Activated CD4-positive, alpha-beta T cell treated with anti-CD3 and anti-CD28 coated beads, Interleukin-2, amount 10 ng/mL, durations not matched to agents 24 days and 14 days (primary cell): ENCODE measurements at places on chromosomes 3 and 15.

DNA sequence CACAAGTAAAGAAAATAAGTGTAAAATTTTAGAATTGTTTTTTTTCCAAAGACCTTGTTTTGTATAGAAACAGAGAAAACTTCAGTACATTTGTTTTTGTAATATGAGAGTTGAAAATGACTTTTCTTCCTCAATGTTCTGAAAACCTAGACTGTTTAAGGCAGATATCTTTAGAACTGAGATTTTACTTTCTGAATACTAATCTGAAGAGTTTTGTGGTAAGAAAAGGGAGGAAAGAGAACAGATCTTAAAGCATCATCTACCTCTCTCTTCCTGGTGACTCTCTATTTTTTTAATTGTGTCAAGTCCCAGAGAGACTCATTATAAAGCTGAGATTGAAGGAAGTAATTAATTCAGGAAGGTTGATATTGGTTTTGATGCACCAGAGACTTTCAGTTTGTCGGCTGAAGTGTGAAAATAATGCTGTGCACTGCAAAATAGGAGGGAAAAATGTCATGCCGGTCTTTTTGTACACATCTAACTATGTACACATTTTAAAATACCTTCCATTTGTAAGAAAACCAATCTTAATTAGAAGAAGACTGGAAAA, 142.1 kb upstream of the NAALADL2 start:
- DNase-seq, result no peak

GRCh38 chr3:110067527-110067926, 730.2 kb upstream of the DPPA4 start:
- no peak for DNase-seq

GRCh38 chr3:172698631-172699030, 12.2 kb downstream of the NCEH1 start:
- DNase-seq, result no peak

DNA sequence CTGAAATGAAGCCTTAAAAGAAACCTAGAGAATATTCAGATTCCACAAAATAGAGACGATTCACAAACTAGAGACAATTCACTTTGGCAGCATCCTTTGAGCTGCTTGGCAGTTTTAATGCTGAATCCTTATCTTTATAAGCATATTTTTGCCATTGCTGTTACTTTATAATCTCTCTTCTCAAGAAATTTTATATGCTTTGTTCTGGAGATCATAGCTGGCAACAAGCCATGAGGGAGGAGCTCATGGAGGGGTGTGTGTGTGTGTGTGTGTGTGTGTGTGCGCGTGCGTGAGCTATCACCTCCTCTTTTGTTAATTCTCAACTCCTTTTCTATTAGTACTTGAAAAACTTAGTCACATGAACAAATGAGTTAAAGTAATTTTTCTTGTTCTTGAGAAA, 495.0 kb upstream of the RGMA start:
- no peak for DNase-seq

DNA sequence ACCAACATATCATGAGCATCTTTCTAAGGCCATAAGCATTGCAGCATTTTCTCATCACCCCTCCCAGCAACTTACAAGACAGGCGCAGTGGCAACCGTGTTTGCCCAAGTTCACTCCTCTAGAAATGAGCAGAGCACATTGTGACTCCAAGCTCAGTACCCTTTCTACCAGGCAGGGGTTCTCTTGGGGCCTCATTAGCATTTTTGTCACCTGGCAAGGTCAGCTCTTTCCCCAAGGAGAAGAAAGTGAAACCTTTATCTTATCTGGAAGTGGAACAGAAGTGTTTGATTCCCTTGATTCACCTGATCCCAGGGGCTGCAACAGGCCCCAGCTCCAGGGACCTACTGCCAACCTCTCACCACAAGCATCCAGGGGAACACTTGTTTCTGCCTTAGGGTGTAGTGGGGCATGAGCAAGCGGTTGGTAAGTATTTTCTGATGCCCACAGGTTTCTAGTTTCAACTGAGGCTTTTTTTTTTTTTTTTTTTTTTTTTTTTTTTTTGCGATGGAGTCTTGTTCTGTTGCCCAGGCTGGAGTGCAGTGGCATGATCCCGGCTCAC, 44.0 kb upstream of the HERC1 start:
- no peak for DNase-seq

DNA sequence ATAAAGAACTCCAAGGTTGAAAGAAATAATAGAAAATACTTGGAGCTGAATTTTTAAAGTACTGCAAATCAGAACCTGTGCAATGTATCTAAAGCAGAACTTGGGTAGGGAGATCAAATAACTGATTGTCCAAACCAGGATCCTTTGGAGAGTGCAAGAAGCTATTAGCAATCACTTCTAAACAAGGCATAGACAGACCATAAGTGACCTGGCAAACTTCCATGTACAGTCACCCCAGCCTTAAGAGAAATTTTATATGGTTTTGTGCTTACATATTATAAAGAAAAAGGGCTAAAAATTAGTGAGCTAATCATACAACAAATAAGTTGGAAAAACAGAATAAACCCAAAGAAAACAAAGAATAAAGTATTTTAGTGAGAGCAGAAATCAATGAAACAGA, 35.2 kb downstream of the ETV5 start:
- no peak for DNase-seq

DNA sequence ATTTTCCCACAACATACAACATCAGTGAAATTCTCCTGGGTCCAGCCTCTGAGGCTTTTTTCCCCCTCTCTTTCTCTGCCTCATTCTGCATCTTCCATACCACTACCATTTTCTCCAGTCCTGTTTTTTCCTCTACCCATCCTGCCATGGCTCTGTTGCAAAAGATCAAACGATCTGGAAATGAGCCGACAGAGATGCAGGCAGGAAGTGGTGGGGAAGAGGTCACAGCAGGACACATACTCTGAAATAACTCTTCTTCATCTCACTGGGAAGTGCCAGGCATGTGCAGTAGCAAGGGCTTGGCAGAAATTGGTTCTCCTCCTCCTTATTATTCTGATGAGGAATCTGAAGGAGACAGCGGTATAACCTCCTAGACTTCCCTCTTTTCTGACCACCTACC, 114.3 kb downstream of the CORO2B start:
- no peak for DNase-seq

DNA sequence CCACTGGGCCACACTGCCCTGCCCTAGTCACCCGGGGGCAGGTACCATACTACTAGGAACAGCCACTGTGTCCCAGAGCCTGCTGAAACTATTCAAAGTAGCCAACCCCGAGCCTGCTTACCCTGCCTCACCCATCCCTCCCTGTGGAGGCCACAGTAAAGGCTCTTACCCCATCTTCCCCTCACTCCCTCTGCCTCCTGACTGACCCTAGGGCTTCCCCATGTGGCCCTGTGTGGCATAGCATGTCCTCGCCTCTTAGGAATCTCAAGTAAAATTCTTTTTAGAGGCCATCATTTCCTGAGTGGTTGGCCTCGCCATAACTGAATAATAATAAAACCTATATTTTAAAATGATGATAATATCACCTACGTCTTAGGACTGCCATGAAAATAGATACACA, 112.2 kb upstream of the SLC6A11 start:
- DNase-seq, result no peak

GRCh38 chr3:186220911-186221645, 112.2 kb upstream of the ETV5 start:
- DNase-seq, result no peak

- DNase-seq, result no peak
Observed at GRCh38 chr15:72732516-72732915, 46.5 kb downstream of the BBS4 start.

GRCh38 chr15:29788433-29789034, 33.7 kb downstream of the TJP1 start:
- no peak for DNase-seq

DNA sequence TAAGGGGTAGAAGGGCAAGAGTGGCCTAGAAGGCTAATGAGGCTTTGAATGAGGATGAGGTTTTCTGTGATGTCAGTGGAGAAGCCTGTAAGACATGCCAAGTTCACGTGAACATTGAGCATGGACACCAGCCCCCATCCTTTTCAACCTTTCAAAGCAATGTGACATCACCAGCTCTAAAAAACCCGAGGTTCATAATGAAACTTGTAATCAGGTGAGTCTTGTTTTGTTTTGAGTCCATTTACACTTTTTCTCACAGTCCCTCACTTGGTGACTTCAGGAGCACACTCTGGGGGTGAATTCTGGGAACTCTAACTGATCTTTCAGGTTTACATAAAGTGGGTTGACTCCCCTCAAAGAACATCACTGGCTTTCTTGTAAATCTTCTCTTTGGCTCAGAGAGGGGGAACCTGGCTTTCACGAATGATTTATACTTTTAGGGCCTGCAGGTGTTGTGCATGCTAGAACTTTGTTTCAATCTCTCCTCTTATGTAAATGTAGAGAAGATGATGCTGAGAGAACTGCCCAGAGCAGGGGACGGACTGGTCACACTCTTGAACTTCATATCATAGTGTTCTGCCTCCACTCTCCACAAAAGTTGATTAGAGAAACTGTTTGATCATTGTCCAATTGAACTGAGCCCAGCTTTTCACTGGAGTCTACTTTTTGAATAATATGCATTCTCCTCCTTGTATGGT, 224.7 kb upstream of the SATB1 start:
- DNase-seq, result peak; percentile 89

DNA sequence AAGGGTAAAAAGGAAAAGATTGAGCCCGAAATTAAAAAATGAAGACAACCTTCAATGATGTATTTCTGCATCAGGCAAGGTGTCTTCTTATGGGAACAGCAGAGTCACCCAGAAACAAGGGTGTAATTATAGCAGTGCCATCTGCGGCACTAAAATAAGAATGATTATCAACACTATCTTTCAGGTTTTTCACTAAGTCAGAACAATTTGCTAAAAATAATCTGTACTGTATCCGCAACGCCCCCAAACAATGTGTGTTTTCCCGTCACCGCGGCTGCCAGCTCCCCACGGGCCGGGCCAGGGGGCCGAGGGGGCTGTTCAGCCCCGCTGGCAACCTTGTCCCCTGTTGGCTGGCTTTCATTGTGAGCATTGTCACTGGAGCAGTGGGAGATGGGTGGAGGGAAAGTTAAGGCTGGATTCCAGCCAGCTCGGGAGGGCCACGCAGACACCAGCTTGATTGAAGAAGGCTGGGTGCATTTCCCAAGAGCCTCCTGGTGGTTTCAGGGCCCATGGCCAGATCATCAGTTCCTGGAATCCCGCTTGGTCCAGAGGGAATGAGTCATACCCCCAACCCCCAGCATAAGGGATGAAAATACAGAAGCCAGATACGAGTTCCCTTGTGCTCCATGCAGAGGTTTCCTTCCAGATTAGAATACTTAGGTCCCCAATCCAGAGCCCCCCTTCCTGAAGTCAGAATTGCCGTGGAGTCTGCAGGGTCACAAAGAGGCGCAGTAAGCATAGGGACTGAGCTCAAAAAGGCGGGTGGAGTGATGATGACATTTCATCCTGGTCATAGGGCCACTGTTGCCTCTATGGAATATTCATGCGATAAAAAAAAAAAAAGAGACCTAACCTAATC, 90.2 kb upstream of the KLF13 start:
- no peak for DNase-seq

DNA sequence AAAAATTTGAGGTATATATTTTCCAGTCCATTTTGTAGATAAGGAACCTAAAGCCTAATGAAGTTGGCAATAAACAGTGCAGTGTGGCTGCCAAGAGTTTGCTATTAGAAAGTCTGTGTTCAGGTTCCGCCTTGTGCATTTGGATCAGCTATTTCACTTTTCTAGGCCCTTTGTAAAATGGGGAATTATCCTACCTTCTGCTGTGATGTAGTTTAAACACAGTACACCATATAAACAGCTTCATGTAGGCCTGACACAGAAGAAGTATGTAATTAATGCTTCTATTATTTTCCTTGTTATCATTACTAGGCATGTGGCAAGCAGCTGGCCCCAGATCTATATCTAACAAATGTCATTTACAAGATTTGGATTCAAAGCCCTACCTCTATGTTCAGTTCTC, 456.3 kb downstream of the GABRG3 start:
- no peak for DNase-seq

GRCh38 chr3:154428286-154429206, 1.4 kb downstream of the GPR149 start:
- DNase-seq, result no peak

DNA sequence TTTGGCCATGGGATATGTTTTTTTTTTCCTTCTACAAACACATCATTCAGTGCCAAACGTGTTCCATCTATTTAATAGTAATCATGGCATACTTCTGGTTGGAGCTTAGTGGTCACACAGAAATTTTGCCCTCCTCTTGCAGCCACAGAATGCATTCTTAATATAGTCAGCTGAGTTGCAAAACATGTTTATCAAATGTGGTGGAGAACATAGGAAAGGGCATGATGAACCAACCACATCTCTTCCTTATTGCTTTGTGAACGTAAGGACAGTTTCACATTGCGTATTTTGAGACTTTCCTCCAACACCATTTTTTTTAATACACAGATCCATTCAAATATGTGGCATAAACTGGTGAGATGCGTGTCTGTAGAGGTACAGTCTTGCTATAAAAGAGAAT, 106.8 kb downstream of the BBX start:
- no peak for DNase-seq

DNA sequence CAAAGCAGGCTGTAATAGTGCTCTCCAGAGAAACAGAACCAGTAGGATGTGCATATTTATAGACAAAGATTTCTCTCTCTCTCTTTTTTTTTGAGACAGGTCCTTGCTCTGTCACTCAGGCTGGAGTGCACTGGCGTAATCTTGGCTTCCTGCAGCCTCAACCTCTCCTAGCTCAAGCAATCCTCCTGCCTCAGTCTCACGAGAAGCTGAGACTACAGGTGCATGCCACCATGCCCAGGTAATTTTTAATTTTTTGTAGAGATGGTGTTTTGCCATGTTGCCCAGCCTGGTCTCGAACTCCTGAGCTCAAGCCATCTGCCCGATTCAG, 67.1 kb upstream of the CHD2 start:
- peak; percentile 74 for DNase-seq

- DNase-seq, result no peak
Observed at GRCh38 chr3:34284959-34285826, 486.8 kb downstream of the PDCD6IP start.

DNA sequence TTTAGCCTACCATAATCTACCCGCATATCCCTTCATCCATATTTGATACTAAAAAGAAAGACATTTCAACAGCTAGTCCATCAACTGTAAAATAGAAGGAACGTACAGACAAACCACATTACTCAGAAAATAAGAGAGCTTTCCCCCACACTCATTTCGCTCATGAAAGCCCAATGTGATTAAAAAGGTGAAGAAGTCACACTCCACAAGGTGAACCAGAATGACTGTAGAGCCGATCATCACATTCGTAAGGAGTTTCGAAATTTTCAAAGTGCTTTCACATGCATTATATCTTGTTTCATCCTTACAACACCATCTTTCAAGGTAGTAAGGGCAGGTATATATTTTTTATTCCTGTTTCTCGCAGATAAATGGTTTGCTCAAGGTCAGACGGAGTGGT, 225.3 kb downstream of the FOXP1 start:
- no peak for DNase-seq

- DNase-seq, result no peak
Observed at GRCh38 chr3:121126033-121126706, 218.2 kb downstream of the STXBP5L start.

DNA sequence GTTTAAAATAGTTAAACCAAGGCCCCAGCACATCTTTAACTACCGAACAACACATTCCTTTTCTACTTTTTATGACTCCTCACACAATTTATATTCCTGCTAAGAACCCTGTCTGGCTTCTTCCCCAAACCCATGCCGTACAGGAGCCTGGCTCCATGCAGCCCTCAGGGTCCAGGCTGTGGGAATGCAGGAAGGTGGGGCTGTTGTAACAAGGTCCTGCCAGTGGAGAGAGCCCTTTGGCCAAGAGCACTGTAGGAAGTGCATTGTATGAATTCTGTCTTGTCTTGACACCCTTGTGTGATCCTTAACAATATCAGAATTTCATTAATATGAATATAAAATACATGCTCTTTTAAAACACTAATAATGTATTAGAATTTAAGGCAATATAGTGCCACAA, 563.8 kb downstream of the TBL1XR1 start:
- no peak for DNase-seq

- peak; percentile 20 for DNase-seq
Observed at GRCh38 chr3:40913192-40913591, 286.1 kb upstream of the CTNNB1 start.
